ENCODE measurements at places on chromosomes 2 and 18. TPM values are rescaled to one million over a fixed set of nuclear protein-coding genes. Genes with fewer than 3 reads are reported as not detected.

The TMEM169 gene
- total RNA-seq: 0.36 TPM

The PIGN gene
- total RNA-seq: 32.7 TPM

The GATA6 gene
- 22.5 TPM for total RNA-seq

The ARHGEF4 gene
- total RNA-seq: 5.2 TPM

The RGPD6 gene
- 45.0 TPM for total RNA-seq

The AQP12B gene
- total RNA-seq: not detected

The CDCA7 gene
- 6.2 TPM for total RNA-seq

The STPG4 gene
- total RNA-seq: not detected

The FAM228A gene
- total RNA-seq: 0.18 TPM

The ZAP70 gene
- total RNA-seq: not detected

The GKN2 gene
- not detected for total RNA-seq

The LRRTM4 gene
- total RNA-seq: 1.5 TPM

The CELF4 gene
- not detected for total RNA-seq
